ENCODE measurements at places on chromosomes 1 and 21. TPM values are rescaled to one million over a fixed set of nuclear protein-coding genes. Genes with fewer than 3 reads are reported as not detected.

Gene ZNF670
- total RNA-seq, result 3.3 TPM

Gene MR1
- total RNA-seq, result 20.4 TPM

Gene GCSAML
- not detected for total RNA-seq

Gene SPRR4
- total RNA-seq, result not detected

Gene PGD
- total RNA-seq, result 144 TPM

Gene RRP1
- 40.8 TPM for total RNA-seq

Gene SLFNL1
- total RNA-seq, result 0.17 TPM

Gene OR2T2
- not detected for total RNA-seq

Gene SLC25A34
- 1.7 TPM for total RNA-seq

Gene CD1B
- total RNA-seq, result not detected

Gene PLEKHA6
- total RNA-seq, result 21.9 TPM

Gene GNG12
- 183 TPM for total RNA-seq

Gene SH3GLB1
- total RNA-seq, result 109 TPM

Gene G0S2
- total RNA-seq, result 8.2 TPM

Gene PDIK1L
- total RNA-seq, result 4.2 TPM

Gene MAP3K21
- 8.5 TPM for total RNA-seq

Gene ADAM30
- not detected for total RNA-seq

Gene PADI4
- 0.47 TPM for total RNA-seq

Gene CSF3R
- total RNA-seq, result not detected

Gene ZNF593OS
- not detected for total RNA-seq

Gene VASH2
- not detected for total RNA-seq

Gene TCP10L
- total RNA-seq, result not detected

Measured in mammary epithelial cell (primary cell).